Nephron progenitor cell (in vitro differentiated cells): ENCODE measurements at places on chromosomes 7 and 10.
A peak's percentile ranks its signal among the peaks of the same experiment; 100 is the strongest.

DNA sequence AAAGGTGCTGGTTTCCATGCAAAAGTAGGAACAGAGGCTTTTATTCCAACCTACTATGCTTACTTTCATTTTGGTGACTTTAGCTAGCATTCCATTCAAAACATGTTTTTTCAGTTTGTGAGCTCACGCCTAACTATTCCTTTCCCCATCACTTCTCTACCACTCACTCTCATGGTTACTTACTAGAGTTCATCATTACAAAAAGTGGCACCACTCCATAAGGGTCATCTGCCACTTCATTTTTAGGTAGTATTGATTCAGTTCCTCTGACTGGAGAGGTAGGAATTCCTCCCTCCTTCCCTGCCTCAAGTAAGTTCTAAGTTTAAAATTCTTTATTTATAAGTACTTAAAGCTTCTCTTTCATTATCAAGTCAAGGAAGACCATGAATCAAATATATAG is 543.1 kb downstream of the HTR7 start:
- no peak for DNase-seq

DNA sequence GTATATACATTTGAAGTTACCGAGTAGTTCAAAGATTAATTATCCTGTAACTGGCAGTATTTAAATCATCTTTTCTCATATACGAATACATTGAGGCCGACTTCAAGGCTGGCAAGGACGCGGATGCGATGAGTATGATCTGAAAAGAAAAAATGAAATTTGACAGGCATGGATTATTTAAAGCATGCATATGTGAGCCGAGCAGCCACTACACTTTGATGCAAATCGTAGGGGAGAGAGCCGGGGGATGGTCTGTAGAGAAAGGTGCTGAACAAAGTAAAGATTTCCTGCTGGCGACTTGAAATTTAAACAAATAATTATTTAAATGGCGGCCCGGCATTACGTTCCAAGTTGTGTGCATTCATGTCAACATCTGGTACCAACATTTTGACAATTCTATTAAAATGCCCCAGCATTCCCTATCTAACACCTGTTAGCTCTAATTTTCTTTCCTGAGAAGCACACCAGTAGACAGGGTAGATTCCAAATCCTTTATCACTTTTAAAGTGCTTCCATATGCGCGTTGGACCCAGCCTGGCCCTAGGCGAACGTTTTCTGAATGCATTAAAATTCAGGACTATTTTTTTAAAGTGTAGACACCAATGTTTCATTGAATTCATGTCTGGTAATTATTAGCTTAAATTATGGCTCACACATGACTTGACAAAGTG is 188.7 kb downstream of the EMX2 start:
- no peak for DNase-seq

DNA sequence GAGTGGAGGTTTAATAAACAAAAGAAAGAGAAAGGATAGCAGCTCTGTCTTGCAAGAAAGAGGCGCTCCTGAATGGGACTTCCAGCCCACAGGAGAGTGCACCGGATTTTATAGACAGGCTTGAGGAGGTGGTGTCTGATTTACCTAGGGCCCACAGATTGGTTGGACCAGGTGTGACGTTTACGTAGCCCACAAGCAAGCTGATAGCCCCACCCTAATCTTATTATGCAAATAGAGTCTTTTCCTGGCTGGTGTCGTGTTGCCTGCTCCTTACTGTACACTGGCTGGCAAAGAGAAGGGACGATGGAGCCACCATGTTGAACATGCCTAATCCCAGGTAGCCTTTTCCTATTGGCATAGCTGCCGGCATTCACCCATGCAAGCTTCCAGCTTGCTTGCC is 319.7 kb upstream of the POM121L12 start:
- no peak for DNase-seq

DNA sequence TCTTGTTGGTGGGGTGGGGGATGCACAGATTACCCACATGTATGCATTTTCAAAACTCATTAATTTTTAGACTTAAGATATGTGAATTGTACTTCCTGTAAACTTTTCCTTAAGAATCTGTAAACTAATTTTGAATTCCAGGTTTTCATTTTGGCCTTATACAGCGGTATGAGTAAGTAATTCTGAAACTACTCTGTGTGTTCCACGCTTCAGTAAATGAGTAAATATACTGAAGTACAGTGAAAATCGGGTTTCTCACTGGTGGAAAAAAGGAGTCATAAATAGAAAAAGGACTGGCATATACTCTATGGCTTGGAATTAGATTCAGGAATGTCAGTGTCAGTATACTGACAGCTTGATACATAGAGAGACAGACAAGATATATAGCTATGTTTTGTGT is 72.8 kb downstream of the CTTNBP2 start:
- no peak for DNase-seq

GRCh38 chr7:38307640-38308039 is 34.2 kb upstream of the TARP start:
- no peak for DNase-seq

- no peak for DNase-seq
Observed at GRCh38 chr10:127715782-127716378, 21.1 kb upstream of the FOXI2 start.

DNA sequence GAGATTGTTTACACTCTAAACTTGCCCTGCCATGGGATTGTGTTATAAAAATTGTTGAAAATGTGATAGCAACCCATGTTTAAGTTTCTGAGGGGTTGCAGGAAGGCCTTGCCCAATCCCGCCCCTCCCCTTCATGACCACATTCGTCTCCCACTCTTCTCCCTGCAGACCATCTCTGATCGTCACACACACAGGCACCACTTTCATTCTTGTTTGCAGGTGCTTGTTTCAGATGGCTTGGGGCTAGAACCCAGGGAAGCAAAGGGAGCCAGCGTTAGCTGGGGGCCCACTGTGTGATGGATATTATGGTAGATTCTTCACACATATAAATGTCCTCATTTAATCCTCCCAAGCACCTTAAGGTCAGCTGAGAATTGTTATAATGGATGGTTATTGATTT is 286.7 kb upstream of the HABP2 start:
- DNase-seq: no peak

DNA sequence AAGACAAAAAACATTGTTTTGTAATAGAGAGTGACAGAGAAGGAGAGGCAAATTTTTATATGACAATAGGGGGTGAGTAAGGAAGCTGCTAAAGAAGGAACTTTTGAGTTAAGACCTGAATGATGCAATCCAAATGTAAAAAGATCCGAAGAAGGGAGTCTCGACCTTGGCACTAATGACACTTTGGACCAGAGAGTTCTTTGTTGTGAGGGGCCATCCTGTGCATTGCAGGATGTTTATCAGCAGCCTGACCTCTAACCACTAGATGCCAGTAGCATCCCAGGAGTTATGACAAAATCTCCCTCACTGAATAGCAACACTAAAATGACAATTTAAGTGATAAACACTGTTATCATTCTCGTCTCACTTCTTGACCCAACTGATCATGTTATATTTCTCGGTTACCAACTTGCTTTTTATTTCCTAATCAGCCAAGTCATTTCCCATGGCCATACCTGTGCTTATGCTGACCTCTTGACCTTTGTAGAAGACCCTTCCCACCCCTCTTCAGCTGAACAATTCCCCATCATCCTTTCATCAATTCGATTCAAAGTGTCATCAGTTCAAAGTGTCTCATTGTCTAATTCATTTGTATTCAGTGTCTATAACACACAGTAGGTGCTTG is 30.0 kb downstream of the DGKI start:
- no peak for DNase-seq

DNA sequence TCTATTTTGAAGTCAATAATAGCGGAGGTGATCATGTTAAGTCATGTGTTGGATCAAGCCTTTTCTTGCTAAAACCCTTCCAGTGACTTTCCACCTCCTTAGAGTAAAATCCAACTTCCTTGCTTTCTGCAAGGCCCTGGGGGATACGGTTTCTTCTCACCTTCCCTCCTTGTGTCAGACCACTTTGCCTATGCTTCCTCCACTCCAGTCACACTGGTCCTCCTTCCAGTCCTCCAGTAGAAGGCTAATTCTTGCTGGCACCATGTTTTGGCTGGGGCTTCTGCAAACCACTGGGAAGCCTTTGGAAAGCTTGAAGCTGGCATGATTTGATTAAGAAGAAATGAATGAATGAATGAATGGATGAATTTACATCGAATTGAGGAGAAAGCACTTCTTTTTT is 169.5 kb downstream of the PLXDC2 start:
- no peak for DNase-seq

DNA sequence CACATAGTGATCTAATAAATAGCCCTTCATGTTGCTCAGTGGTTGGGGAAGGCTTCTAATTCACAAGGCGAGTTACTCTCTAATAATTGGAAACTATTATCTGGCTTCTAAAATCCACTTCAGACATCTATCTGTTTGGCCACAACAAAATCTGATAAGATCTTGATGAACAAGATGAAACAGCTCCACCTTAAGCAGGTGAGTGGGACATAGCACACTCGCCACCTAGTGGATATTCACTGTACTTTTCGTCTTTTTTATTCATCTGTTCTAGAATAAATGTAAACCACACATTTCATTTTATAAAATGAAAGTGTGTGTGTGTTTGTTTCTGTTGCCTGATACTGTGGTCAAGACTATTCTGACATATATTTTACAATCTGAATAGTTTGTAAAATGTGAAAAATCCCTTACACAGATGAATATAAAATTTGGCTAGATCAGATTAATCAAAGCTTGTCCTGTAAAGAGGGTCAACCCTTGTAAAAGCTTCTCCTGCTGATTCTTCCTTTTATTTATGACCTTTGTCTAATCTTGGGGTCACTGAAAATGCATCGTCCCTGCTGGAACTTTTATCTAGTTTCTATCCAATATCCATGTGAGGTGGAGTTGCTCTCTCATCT is 26.5 kb upstream of the CNTNAP2 start:
- DNase-seq: peak; percentile 4

GRCh38 chr10:43759216-43759615 is 110.5 kb upstream of the ZNF32 start:
- no peak for DNase-seq
